NCI-H526 treated with DMSO at 0.1 percent for 48 hours (cell line): ENCODE measurements at places on chromosomes 16 and 17.

GRCh38 chr17:62897706-62898105, 68.3 kb upstream of the TANC2 start:
- DNase-seq = no peak

DNA sequence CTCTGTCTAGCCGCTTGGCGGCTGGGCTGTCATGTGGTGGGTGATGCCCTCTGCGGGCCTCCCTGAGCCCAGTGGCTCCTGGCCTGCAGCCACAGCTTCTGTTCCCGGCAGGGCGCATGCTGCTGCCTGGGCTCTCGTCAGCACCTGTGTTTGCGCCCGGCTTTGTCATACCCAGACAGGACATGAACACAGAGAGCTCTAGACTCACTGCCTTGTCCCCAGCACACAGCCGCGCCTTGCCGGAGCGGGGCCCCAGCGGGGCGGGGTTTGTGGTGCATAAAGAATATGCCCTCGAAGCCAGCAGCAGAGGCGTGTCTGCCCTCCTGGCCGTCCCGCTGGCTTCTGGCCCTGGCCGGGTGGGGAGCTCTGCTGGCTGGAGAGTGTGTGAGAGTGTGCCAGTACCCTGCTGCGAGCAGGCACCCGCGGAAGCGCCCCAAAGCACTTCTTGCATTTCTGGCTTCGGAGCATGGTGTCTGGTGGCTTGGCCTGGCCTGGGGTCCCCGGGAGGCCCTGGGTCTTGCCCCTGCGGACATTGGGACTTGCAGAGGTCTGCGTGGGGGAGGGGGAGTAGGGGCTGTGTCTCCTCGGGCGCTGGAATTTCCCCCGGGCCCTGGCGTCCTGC, 14.4 kb downstream of the ASPSCR1 start:
- DNase-seq = no peak

DNA sequence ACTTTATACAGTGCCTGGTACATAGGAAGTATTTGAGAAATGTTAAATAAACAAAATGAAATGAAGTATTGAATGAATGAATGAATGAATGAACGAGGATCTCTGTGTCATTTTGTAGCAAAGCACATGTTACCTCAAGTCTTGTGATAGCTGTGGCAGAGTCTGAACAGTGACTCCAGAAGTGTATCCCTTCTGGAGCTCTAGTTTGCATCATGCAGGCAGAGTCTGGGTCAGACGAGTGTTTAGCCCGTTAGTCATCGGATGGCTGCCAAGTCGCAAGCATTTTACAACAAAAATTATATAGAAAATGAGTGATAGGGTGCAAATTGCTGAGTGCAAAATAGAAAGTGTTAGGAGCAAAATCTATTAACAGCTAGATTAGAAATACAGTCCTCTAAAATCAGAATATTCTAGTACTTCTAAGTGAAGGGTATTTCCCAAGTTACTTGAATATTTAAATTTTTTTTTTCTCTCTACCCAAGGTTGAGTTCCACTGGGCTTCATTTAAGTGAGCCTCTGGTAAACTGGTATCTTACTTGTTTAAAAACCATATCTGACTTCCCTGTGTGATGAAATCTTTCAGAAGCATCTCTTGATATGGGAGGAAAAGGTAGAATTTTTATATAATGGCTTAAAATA, 113.3 kb downstream of the FTO start:
- DNase-seq = no peak

DNA sequence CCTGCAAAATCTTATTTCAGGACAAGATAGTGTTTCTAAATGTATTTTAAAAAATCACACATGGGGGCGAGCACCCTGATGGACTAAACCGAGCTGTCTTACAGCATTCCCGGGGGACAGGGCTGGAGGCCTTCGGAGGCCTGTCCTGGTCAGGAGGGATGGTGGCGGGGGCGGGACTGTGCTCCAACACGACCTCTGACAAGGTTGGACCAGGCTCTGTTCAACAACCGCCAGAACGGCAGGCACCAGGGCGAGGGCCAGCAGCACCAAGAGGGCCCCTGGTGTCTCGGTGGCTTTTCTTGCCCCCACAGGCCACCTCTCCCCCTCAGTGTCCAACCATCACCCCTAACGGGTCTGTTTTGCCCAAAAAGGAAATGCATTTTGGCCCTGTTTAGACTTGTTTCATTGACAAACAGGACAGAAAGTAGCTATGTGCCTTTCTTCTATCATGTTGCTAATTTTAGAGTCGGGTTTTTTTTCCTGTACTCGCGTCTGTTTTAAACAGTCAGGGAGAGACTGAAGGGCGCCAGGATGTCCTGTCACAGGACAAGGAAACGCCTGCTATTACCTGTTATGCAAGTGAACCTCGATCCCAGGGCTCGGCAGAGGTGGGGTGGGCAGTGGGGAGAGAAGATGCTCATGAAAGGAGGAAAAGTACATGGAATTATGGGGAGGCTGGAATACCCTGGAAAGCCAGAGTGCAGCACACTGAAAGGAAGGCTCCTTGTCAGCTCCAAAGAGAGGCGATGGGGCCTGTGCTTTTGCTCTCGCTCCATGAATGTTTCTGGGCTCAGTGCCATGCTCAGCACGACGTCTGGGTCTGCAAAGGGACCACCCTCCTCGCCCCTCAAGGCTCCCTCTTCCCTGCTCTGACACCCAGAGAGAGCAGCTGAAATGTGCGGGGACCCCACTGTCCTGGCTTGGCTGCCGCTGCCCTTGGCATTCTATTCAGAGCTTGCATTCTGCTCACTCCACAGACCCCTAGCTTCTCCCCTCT, 11.9 kb downstream of the TMEM204 start:
- no peak for DNase-seq

- DNase-seq = no peak
These were observed 77.6 kb downstream of the SOCS1 start for GRCh38 chr16:11178424-11178823.

DNA sequence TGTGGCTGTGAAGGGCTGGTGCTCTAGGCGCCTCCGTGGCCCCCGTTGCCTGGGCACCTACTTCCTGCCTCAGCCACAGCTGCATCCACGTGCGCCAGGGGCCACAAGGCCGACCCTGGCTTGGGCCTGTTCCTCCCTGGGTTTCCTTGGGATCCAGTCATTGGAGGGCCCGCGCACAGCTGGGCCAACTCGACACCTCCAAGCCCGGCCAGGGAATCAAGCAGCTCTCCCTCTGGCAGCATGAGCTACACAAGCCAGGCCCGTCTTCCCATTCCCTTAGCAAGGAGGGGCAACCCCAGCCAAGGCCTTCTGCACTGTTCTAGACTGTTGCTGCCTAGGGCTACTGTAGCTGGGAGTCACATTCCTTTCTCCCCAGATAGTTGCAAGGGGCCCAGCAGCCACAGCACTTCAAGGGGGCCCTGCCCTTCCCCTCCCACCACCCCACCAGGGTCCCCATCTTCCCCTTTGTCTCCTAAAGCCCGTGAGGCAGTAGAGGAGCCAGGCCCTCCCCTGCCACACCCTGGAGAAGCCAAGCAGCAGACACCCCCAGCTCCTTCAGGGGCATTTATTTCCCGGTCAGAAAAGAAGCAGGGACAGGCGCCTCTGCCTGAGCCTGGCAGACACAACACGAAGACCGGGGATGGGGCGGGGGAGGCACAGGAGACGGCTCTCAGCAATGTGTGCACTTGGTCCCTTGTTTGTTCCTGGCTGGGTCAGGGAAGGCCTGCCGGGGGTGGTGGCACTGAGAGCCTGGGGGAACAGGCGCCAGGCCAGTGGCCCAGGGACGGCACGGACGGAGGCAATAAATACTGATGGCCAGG, 3.8 kb downstream of the ARHGDIA start:
- peak; percentile 8 for DNase-seq

- DNase-seq = no peak
These were observed 3.7 kb downstream of the PRSS8 start for GRCh38 chr16:31131841-31132271.

GRCh38 chr16:65831903-65832666, 534.4 kb upstream of the CDH5 start:
- no peak for DNase-seq

GRCh38 chr17:50107790-50108414, 12.8 kb downstream of the PDK2 start:
- no peak for DNase-seq

- no peak for DNase-seq
These were observed 68.9 kb downstream of the NEUROD2 start for GRCh38 chr17:39538866-39539265.

- DNase-seq = no peak
These were observed 332.8 kb upstream of the DYNLRB2 start for GRCh38 chr16:80208015-80208414.

GRCh38 chr17:81294512-81295030, 536 bp downstream of the SLC38A10 start:
- no peak for DNase-seq

DNA sequence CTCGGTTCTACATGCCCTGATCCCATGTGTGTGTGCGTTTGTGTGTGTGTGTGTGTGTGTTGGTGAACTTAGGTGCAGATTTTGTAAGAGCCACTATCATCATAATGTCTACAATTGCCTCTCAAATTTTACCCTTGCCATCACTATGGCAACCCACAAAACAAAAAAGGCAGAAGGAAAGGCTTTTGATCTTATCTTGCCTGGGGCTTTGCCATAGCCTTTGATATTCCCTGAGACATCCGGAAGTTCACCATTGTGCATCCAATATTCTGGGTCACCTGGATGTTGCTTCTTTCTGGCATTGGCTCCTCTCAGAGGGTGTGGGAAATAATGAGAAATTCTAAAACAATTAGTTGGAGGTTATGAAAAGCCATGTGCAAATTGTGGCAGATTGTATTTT, 114.7 kb downstream of the HAPSTR1 start:
- no peak for DNase-seq

DNA sequence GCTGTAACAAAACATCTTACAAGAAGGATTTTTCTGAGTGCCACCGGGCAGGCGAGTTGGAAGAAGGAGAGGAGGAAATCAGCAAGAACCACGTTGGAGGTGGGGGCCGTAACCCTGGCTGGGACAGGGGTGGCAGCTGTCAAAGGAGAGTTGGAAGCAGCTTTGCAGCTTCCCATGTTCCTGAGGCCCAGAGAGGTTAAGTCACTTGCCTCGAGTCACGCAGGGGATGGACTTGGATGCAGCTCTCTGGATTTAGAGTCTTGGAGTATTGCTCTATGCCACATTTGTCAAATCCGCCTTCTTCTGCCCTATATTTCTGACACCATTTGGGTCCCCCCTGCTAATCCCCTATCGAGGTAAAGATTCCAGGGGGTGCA, 83.0 kb upstream of the CIBAR2 start:
- no peak for DNase-seq

DNA sequence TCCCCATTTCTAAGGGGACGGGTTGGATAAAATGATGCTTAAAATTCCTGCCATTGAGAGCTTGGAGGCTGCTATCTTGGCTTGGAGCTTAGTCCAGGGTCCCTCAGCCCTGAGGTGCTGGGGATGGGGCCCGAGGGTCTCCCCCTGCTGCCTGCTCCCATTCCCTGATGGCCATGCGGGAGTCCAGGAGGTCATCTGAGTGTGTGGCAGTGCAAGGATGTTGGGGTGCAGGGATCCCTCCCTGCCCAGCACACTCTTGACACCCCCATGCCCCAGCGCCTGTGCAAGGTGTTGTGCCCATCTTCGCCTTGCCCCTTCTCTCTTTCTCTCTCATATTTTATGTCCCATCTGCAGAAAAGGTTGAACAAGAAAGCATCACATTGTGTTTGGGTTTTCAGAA, 90.4 kb downstream of the IRF8 start:
- no peak for DNase-seq

GRCh38 chr17:57902800-57903759, 52.1 kb downstream of the CUEDC1 start:
- peak; percentile 33 for DNase-seq

DNA sequence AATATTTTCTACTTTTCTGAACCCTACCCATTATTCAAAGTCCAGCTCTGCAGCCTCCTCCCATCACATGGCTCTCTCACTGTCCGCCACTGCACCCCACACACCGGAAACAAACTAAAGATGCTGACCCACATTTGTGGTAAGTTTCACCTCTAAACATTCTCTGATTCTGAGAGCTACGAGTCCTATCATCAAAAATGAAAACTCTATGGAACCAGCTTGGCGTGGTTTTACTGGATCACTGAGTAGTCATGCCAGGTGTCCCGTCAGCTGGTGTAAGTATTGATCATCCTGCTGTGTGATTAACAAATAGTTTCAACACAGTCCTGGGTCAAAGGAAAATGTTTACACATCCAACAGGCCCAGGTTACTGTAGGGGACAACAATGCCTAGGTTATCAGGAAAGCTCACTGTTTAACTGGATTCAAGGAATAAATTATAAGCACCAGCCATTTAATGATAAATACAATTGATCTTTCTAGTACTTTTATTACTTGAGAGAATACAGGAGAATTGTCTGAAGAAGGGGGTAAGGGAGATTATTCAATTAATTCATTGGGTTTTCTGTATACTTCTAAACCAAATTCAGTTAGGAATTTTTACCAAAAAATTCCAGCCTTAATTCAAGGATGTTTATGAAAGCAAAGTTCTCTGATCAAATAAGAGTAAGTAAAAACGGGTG, 33.9 kb downstream of the CYTH1 start:
- no peak for DNase-seq
